Cortex of kidney (tissue), 1 donor: ENCODE measurements at places on chromosomes 2 and 18.

GRCh38 chr2:60379684-60380083 lies 173.8 kb downstream of the BCL11A start:
- no peak for DNase-seq

DNA sequence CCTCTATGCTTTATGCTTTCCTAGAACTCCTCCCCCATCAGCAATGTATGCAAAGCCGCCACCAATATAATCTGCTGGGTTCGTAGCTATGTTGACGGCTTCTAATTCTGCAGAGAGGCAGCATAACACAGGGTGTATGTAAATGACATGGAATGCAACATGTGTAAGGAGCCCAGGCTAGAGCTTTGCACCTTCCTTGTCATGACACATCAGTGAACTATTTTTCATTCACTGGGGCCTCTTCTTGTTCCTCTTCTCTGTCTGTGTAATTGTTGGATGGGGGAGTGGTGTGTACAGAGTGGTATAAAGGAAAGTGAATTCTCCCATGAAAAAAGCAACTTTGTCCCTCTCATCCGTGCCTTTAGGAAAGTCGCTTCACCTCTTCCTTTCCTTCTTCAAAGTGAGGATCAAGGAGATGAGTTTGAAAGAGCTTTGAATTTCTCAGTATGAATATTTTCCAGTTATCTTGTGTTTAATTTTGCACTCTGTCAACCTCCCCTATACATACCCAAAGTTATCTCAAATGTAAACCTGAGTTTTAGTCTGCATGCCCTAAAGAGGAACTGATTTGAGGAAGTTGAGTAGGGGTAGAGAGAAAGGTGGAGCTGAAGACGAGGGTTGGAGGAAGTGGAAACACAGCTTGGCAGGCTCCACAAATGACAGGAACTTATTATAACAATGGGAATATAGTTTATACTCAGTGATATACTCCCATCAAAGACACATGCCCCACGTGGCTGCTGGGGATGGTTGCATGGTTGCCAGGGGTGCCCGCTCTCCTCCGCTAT lies 74.9 kb upstream of the ARL4C start:
- no peak for DNase-seq

GRCh38 chr2:241550616-241551580 lies 7.6 kb upstream of the BOK start:
- DNase-seq: no peak

GRCh38 chr18:46652372-46652771 lies 4.6 kb downstream of the LOXHD1 start:
- no peak for DNase-seq
